Pulmonary artery endothelial cell (primary cell): ENCODE measurements at places on chromosomes 5 and 9.

- no peak for DNase-seq
Observed at GRCh38 chr9:110837401-110838005, 168.9 kb downstream of the MUSK start.

GRCh38 chr5:119322948-119323537 lies 32.8 kb upstream of the TNFAIP8 start:
- no peak for DNase-seq

DNA sequence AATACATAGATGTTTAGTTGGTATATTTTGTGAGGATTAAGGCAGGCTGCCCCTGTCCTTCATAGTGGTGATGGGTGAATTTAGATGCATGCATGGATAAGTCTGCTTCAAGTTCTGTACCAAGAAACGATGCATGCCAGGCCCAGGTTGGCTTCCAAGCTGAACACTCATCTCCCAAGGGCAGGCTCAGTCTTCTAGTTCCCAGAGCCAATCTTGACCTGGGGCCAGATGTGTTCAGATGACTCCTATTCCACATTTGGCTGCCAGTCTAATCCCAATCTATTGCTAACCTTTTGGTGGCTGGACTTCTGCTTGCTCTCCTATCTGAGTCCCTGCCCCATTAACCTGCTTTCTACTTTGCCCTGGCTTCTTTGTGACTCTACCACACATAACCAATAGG lies 18.5 kb upstream of the SNAPC3 start:
- DNase-seq = no peak

DNA sequence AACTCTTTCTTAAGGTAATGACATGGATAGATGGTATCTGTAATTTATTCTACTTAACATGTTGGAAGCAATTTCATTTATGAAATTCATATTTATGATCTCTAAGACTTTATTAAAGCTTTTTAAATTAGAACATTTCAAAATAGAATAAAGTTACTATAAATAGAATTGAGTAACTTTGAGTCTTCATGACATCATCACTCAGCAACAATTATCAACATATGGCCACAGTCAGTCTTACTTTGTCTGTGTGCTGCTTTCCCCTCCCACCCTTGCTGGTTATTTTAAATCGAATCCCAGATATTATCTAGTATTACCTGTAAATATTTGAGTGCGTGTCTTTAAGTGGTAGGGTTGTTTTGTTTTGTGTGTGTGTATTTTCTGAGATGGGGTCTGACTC lies 65.2 kb downstream of the IPO11 start:
- DNase-seq = no peak

DNA sequence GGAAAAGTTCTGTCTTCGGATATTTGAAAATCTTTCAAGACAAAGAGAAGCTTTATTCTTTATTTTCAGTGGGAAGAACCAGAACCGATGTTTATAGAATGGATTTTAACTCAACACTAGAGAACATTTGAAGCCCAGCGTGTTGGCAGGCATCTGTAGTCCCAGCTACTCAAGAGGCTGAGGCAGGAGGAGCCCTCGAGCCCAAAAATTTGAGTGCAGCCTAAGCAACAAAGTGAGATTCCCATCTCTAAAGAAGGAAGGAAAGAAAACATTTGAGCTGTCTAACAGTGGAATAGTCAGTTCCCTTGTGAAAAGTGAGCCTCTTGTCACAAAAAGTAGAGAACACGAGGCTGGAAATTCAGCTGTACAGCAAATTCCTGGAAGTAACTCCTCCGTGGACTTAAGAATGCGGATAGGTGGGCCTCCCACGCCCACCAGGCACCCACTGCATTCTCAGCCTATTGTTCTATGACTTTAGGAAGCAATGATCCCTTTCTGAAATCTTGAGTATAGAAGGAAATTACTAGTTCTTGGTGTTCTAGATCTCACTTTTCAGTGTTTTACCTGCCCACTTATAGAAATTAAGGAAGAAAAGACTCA lies 2.3 kb upstream of the PTPDC1 start:
- DNase-seq = no peak

- no peak for DNase-seq
Observed at GRCh38 chr5:42718591-42718990, 38.0 kb upstream of the CCDC152 start.

DNA sequence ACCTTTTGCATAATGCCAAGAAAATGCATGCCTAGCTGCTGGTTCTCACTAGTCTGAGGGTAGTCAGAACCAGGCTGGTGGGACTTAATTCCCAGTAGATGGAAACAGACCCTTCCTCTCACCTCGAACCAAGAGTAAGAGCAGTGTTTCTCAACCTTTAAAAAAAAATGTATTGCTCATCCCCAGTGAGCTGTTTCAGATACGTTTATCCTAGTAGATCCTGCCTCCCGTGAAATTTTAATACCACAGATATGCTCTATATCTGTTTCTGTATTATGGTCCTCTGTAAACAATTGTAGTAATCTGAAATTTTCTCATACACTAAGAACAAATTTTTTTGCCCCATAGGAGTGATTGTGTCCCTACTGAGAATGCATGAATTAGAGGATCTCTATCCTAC lies 86.2 kb downstream of the TEK start:
- no peak for DNase-seq

- DNase-seq = peak; percentile 27
Observed at GRCh38 chr5:114101153-114101552, 260.7 kb upstream of the KCNN2 start.

DNA sequence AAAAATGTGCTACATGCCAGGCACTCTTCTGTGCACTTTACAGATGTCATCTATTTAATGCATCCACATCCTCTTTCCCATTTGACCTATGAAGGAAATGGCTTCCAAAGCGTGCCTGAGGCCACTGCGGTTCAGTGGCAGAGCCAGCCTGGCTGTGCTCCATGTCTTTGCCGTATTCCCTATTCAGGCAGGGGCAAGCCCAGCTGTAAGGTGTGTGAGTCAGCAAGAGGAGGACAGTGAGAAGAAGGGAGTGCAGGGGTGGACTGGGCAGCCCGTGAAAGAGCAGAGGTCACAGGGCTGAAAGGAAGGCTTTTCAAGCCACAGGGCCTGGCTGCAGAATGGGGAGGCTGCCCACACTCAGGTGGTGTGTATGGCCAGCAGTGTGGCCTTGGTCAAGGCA lies 91.7 kb downstream of the HRH2 start:
- no peak for DNase-seq

DNA sequence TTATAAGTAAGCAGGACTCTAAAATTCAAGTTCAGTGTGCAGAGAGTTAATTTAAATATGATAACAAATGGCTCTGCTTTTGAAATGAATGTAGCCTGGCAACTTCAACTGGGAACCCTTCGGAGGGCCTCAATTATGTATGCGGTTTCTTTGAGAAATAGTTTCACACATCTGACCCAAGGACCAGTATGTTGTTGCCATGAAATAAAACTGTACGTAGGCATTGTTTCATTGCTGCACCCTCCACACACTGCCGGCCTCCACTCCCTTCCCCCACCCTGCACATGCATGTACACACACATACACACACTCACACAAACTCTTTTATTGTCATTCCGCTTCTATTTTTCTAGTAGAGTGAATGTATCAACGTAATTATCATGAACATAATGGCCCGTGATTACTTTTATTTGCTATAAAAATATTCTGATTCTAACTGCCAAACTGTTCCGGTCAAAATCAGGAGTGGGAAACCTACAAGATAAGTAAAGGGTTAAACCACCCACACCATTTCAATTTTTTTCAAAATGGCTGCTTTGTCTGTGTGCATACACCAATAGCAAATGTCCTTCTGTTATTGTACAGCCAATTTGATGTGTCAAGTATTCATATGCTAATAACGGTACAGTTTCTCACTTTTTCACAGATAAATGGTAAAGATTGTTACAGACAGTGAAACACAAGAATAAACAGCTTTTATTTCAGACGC lies 215.5 kb upstream of the TMEM161B start:
- DNase-seq = no peak

DNA sequence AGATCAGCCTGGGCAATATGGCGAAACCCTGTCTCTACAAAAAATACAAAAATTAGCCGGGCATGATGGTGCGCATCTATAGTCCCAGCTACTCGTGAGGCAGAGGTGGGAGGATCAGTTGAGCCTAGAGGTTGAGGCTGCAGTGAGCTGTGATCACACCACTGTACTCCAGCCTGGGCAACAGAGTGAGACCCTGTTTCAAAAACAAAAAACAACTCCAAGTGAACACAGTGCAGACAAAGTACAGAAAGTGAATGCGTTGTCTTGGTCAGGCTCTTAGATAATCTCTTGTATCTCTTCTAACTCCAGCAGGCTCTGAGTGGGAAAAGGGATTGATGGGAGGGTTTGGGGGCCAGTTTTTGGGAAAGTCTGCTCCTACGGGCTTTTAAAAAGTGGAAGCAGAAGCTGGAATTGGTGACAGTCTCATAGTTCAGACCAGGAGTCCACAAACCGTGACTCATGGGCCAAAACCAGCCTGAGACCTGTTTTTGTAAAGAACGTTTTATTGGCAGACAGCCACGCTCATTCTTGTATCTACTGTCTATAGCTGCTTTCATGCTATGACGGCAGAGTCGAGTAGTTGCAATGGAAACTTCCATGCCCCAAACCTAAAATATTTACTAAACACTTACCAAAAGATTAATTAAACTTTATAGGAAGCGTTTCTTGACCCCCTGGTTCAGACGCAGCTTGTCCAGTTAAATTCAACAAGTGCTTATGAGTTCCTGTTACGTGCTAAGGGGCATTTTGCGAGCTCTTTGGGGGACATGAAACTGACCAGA lies 32.9 kb downstream of the NDST1 start:
- DNase-seq = peak; percentile 73

DNA sequence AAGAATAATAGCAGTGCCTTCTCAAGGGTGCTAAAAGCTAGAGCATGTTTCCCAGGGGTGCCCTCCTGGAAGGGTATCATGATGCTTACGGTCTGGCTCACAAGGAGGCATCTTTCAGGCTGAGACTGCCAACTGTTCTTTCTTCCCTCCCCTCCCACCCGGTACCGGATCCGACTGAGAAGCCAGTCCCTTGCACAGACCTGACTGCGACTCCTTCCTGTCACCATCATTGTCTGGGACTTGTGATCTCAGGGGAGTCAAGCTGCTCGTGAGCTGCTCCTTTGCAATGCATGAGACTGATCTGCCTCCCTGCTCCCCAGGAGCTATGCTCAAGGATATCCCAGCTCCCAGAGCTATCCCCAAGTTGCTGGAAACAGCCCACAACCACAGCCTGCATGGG lies 170.8 kb downstream of the GADD45G start:
- DNase-seq = no peak

- no peak for DNase-seq
Observed at GRCh38 chr9:133778336-133779013, 40.3 kb upstream of the SARDH start.

- DNase-seq = no peak
Observed at GRCh38 chr5:126954981-126955380, 75.4 kb downstream of the MARCHF3 start.

GRCh38 chr5:41863871-41864486 lies 6.2 kb downstream of the OXCT1 start:
- DNase-seq = no peak

GRCh38 chr9:20112205-20112783 lies 323.5 kb upstream of the SLC24A2 start:
- no peak for DNase-seq

GRCh38 chr5:60903356-60903755 lies 41.5 kb downstream of the ERCC8 start:
- DNase-seq = no peak

DNA sequence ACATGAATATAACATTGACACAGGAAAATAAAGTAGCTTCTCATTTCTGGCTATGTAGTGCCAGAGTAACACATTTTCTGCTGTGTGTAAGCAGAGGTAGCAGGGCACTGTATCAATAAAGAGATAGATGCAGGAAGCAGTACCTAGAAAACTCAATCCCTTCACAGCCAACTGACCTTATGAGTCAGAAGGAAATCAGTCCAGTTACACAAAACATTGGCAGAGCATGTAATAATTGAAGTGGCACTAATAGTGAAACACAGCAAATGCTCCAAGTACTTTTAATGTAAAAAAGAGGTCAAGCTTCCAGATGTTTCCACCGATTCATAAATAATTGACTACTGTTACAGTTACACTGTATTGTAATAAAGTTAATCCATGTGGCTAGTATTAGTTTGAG lies 706.6 kb downstream of the EFNA5 start:
- DNase-seq = peak; percentile 35
